ENCODE measurements at places on chromosomes 7 and 10.

GRCh38 chr10:1559761-1560160 lies 177.6 kb downstream of the ADARB2 start:
- DNase-seq = no peak

DNA sequence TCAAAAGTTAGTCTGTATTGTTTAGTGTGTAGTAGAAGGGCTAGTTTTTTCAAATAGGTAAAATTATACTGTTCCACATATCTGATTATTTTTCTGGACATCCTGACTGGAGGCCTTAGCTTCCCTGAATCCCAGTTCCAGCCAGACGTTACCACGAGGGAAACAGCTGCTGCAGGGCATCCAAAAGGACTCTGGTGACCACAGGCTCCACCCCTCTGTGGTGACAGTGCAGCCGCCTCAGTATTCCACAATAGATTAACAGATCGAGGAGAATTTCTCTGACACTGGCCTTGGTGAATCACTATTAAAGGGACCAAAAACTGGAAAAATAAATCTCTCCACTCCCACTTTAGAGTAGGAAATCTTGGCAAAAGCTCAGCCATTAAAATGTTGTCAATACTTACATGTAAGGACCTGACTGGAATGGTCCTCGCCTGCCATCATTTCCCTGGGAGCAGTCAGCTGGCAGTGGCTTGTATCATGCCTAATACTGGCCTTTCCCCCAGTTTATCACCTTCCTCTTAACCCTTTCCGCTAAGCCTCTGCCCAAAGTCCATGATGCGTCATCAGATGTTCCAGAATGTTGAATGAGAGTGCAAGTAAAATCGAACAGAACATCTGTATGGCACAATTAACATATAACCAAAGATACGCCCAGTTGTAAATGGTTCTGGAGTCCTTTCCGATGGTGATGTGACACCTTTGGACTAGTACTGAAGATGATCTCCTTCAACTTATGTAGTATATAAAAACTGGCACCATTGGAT lies 31.6 kb downstream of the ENO4 start:
- DNase-seq = no peak

DNA sequence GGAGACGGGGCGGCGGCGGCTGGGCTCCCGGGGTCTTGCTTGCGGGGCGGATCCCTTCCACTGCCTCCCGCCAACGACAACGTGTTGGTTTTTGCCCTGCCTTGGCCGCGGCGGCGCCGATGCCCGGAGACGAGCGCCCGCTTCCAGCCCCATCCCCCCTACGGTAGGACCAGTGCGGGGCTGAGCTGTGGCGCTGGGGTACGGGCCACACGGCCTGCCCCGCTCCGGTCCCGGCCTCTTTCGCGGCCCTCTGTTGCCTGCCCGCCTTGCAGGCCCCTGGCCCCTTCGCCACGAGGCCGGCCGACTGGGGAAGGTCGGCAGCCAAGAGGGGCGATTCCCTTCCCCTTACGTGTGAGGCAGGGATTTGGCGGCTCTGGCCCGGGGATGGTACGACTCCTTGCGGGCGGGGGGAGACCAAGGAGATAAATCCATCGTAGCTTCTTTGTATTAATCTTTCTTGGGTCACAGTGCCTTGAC lies 488 bp downstream of the EIF4H start:
- peak; percentile 38 for DNase-seq

DNA sequence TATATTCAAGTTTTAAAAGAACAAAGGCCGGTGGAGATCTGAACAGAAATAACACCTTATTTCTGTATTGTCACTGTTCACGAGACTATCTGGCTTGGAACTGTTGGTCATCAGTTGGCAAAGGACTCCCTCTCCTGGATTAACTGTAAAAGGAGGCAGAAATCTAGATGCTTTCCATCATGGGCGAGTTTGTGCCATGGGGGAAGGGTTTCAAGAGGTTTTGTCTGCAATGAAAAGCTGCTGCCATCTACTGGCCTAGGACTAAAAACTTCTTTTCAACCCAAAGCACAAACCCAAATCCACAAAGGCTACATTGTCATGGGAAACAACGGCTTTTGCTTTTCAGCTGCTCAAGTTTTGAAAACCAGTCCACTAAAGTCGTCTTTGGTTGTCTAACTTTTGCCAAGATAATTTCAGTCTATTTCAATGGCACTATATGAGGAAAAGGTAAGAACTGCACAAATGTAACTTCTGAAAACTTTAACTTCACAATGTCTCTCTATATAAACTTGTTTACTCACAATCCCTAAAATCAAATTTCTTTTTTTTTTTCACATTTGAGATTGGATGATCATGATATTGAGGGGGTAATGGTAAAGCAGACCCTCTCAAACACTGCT lies 196.8 kb downstream of the SKAP2 start:
- DNase-seq = peak; percentile 86

GRCh38 chr10:61378865-61379264 lies 74.3 kb downstream of the TMEM26 start:
- DNase-seq = no peak

- no peak for DNase-seq
These were observed 75.2 kb downstream of the CDH23 start for GRCh38 chr10:71471957-71472365.

Measured in cerebellum (tissue), 4 donors.